ENCODE measurements at places on chromosomes 2 and 18.

DNA sequence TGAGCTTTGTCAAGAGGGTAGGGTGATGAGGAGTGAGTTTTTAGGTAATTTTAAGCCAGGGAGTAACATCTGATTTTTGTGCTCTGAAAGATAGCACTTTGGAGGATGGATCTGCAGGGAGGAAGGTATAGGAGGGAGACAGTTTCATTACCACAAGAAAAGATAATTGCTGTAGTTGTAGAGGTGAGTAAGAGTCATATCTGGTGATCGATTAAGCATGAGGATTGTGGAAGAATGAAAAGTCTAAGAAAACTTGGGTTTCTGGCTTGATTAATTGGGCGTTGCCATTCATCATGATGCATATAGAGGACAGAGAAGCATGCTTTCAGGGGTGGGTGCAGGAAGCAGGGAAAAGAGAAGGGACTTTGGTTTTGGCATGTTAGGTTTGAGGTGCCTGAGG lies 18.5 kb downstream of the KCMF1 start:
- no peak for DNase-seq

- no peak for DNase-seq
Measured at GRCh38 chr2:98884658-98885057, 51.4 kb downstream of the CRACDL start.

DNA sequence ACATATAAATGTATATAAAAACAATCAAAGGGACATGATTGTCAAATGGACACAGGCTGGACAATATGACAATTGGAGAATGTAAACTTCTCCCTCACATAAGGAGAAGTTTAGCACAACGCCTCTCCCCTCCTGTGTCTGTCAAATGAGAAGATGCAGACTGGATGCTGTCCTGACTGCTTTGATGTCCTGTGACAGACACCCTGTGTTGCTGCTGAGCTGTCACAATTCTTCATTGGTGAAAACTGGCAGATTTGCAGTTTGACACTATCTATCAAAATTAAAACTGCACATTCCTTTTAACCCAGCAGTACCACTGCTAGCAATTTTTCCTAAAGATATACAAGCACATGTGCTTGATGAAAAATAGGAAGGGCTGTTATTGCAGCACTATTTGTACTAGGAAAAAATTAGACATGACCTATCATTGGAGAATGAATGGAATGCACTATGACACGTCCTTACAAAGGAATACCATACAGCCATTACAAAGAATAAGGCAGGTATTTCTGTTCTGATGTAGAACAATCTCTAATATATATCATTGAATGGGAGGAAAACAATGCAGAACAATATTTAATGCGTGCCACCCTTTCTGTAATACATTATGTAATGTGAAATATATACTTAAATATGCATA lies 12.4 kb downstream of the DPYSL5 start:
- no peak for DNase-seq

DNA sequence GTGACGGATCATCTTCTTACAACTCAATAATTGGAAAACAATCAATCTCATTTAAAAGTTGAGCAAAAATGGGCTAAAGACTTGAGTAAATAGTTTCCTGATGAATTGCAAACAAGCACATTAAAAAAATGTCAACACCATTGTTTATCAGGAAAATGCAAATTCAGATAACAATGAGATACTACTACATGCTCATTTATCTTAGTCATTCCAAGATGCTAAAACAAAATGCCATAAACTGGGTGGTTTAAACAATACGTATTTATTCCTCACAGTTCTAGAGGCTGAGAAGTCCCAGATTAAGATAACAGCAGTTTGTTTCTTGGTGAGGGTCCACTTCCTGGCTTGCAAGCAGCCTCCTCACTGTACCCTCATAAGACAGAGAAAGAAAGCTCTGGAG lies 359.6 kb downstream of the NR4A2 start:
- no peak for DNase-seq

GRCh38 chr2:95374451-95374920 lies 28.0 kb upstream of the FAHD2A start:
- DNase-seq, result no peak

DNA sequence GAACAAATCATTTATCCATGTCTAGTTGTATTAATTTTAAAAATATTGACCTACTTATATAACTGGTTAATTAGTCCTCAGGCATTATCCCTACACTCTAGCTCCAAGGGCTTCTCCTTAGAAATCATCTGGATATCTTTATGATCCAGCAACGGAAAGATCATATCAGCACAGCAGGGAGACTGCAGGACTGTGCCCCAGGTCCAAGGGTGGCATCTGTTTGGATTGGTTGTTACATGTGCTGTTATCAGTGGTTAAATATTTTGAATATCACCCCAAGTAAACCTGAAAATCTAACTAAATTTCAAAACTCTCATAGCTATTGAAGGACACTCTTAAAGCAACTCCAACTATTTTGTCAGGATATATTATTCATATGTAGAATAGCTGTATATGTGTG lies 556.2 kb upstream of the ZEB2 start:
- DNase-seq, result no peak

DNA sequence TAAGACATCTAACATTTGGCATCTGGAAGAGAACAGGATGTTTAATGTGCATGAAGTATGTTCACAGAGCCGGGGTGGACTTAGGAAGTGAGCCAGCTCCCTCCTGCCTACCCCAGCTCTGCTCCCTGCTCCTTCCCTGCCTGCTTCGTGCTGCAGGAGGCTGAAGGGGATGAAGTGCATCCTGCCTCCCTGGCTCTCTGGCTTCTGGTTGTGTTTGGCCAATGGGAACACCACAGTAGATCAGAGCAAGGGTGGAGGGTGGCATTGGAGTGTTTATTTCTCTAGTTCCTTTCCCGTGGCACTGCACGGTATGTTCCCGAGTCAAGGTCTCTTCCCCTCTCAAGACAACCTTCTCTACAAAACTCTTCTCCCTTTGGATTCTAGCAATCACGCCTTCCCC lies 379.9 kb downstream of the CLIP4 start:
- DNase-seq, result no peak

GRCh38 chr2:105652014-105652796 lies 92.5 kb upstream of the NCK2 start:
- DNase-seq, result no peak

GRCh38 chr2:25383806-25384205 lies 42.1 kb upstream of the DNMT3A start:
- no peak for DNase-seq

DNA sequence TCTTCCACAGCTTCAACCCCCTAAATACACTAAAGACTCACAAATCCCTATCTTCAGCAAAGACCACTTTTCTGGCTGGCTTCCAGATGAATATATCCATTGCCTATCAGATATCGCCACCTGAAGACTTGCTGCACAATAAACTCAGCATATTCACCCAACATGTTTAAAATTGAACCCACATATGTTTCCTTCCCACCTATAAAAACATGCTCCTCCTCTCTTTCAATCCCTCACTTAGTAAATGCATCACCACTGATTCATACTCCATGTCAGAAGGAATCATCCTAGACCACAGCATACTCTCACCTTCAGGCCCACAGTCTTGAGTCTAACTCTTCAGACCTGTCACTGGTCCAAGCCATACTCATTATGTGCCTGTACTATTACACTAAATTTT lies 5.3 kb downstream of the SPC25 start:
- DNase-seq, result no peak

DNA sequence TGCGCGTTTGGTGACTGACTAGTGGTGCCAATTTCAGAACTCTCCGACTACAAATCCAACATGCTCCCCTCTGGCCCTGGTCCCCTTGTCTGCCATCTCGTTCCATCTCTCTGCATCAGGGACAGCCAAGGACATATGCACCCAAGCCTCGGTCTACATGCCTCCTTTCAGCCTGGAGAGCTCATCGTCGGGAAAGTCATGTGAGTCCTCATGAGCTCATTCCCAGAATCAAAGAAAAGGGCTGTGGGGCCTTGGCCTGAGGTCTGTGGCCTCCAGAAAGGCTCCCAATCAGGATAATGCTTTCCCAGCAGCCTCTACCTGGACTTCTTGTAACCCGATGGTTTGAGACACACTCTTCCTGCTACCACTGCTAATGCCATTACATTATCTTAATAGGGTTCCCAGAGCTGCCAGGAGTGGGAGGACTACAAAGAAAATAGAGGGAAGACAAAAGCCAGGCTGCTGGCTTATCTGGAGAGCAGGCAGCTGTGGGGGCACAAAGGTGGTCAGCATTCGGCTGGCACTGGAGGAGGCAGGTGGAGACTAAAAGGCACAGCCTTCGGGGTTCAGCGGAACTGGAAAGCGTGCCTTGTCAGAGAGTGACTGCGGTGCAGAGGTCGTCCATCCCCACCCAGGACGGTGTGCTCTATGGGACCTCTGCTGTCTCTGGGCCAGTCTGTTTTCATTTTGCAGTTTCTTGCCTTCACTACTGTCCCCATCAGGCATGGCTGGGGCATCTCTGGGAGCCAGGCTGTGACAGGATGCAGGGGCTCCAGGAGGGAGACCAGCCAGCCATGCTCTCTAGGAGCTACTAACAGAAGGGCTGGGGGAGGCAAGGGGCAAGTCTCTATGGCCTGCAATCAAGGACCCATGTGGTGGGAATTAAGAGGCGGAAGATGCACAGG lies 104.4 kb upstream of the SMAD2 start:
- no peak for DNase-seq

DNA sequence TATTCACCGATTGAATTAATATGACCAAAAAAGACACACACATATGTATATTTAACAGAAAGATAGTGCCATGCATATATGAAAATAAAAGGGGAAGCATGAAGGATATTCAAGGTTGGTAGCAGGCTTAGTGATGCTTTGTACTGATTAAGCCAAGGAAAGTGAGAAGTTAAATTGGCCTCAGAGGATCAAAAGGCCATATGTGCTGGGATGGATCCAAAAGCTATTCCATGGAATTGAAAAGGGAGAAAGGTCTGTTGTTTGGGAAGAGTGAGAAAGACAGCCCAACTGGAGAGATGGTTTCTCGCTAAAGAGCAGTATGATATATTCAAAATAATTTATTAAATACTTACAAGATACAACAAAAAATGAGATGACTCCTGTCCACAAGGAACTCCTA lies 65.9 kb downstream of the INSIG2 start:
- DNase-seq, result no peak

All from NCI-H1105 (cell line).